Type B pancreatic cell (in vitro differentiated cells): ENCODE measurements at places on chromosomes 3 and 15. TPM values are rescaled to one million over a fixed set of nuclear protein-coding genes. Genes with fewer than 3 reads are reported as not detected.

DNA sequence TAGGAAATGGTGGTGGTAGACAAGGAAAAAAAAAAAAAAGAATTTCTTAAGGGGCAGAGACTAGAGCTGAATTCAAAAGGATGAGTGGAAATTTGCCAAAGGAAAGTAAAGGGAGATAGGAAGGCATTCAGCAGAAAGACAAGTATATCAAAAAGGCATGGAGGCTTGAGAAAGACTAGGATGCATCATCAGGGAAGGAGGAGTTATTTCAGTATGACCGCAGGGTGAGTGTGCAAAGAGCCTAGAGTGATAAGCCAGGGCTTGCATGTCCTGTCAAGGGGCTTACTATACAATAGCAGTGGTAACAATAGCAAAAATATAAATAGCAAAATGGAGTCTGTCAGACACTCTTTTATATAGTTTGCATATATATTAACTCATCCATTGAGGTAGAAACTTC lies 112.0 kb downstream of the FRMD4B start:
- no peak for DNase-seq

GRCh38 chr3:32814361-32814760 lies 3.4 kb upstream of the TRIM71 start:
- DNase-seq, result no peak

- no peak for DNase-seq
These were observed 103.0 kb downstream of the SUCNR1 start for GRCh38 chr3:151976211-151977050.

DNA sequence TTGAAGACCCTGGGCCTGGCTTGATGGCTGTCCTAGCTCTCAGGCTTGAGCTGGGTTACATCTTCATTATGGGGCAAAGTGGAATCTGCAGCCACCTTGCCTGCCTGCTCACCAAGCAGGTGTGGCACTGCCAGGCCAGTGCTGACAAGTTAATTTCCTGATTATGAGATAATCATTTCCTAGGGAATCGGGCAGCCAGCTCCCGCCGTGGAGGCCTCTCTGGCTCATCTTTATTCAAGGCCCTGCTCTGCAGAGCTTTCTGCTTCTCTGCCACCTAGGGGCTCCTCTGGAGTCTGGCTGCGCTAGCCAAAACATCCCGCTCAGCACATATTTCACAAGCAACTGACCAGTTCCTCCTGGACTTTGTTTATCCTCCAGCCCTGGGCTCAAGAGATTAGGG lies 9.9 kb downstream of the LOXL1 start:
- DNase-seq, result no peak

GRCh38 chr3:98433764-98434163 lies 29.2 kb upstream of the OR5K1 start:
- no peak for DNase-seq

PLCH1 gene
- total RNA-seq, result 2.0 and 7.6 TPM in 2 replicates

SH2D7 gene
- not detected in 2 replicates for total RNA-seq
